Osteoblast (primary cell): ENCODE measurements at places on chromosomes 11 and 22.
A peak's percentile ranks its signal among the peaks of the same experiment; 100 is the strongest.

DNA sequence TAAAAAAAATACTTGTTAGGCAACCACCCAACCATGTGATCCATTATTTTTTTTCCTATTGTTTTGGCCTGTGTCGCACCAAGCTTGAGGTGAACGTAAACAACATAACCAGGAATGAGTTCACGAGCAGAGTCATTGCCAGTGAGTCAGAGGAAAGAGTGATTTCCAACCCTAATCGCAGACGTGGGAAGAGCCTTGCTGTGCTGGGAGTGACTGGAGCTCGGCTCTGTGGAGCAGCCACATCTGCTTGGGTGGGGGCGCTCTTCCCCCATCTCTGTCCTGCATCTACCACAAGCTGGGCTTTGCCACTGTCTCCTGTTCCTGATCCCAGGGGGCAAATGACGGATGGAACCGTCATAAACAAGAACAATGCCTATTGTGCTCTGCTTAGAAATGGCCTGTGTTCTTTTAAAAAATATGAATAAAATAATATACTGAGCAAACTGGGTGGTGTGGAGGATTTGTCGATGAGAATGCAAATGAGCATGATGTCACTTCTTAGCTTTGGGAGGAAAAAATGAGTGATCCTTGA, 210.0 kb downstream of the KIRREL3 start:
- no peak overlapping the region for H3K4me3 ChIP-seq
- H3K27ac ChIP-seq = peak overlapping the region; percentile 65
- peak; percentile 85 for DNase-seq
- no peaks in the 10 kb centered on the region for H3K36me3 ChIP-seq
- no peaks in the 10 kb centered on the region for H3K27me3 ChIP-seq

GRCh38 chr11:43135966-43136534, 175.7 kb upstream of the API5 start:
- H3K4me1 ChIP-seq = no peaks in the 10 kb centered on the region
- H3K36me3 ChIP-seq = no peaks in the 10 kb centered on the region
- H3K27ac ChIP-seq = no peak overlapping the region
- no peaks in the 10 kb centered on the region for H3K27me3 ChIP-seq

- H3K27me3 ChIP-seq = no peaks in the 10 kb centered on the region
- DNase-seq = no peak
- H3K27ac ChIP-seq = no peak overlapping the region
- no peak overlapping the region for H3K4me3 ChIP-seq
- H3K4me1 ChIP-seq = peaks cover 29% of the 10 kb centered on the region
Observed at GRCh38 chr11:61359516-61359915, 2.2 kb downstream of the CYB561A3 start.

DNA sequence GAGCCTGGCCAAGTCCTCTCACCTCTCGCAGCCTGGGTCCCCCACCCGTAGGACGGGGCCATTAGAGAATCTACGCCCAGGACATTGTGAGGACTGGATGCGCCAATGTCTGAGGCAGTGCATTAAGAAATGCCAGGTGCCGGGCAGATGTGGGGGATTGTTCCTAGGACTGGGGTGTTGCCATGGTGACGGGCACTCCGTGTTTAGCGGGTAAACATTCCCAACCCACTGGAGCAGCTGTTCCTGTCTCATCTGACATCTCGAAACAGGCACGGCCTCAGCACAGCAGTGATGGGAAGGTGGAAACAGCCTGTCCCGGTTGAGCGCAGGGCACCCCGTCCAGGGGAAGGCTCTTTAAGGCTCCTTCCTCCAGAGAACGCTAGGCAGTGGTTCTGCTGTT, 99.6 kb upstream of the RTL6 start:
- peaks cover 3% of the 10 kb centered on the region for H3K4me1 ChIP-seq
- no peaks in the 10 kb centered on the region for H3K36me3 ChIP-seq
- no peak overlapping the region for H3K27ac ChIP-seq
- no peak overlapping the region for H3K4me3 ChIP-seq
- peaks cover 20% of the 10 kb centered on the region for H3K27me3 ChIP-seq

- no peak overlapping the region for H3K27ac ChIP-seq
- no peaks in the 10 kb centered on the region for H3K36me3 ChIP-seq
- DNase-seq = no peak
- peaks cover 2% of the 10 kb centered on the region for H3K27me3 ChIP-seq
- no peaks in the 10 kb centered on the region for H3K4me1 ChIP-seq
Observed at GRCh38 chr11:86980086-86980796, 25.0 kb upstream of the FZD4 start.

- no peak overlapping the region for H3K4me3 ChIP-seq
- H3K27me3 ChIP-seq = peaks cover 7% of the 10 kb centered on the region
- H3K27ac ChIP-seq = no peak overlapping the region
Observed at GRCh38 chr11:35593143-35593542, 25.1 kb upstream of the FJX1 start.

- peaks cover 13% of the 10 kb centered on the region for H3K4me1 ChIP-seq
- no peak for DNase-seq
- no peak overlapping the region for H3K27ac ChIP-seq
- no peaks in the 10 kb centered on the region for H3K36me3 ChIP-seq
- H3K27me3 ChIP-seq = no peaks in the 10 kb centered on the region
Observed at GRCh38 chr11:36026315-36026968, 82.6 kb downstream of the LDLRAD3 start.

- no peak overlapping the region for H3K4me3 ChIP-seq
- no peak for DNase-seq
- no peaks in the 10 kb centered on the region for H3K27me3 ChIP-seq
- no peak overlapping the region for H3K27ac ChIP-seq
- H3K36me3 ChIP-seq = no peaks in the 10 kb centered on the region
Observed at GRCh38 chr11:20005747-20006146, 154.5 kb downstream of the DBX1 start.

- DNase-seq = peak; percentile 100
- peaks cover 21% of the 10 kb centered on the region for H3K36me3 ChIP-seq
- H3K27me3 ChIP-seq = peaks cover 36% of the 10 kb centered on the region
- peaks cover 21% of the 10 kb centered on the region for H3K4me1 ChIP-seq
- peak overlapping the region; percentile 98 for H3K4me3 ChIP-seq
Observed at GRCh38 chr11:66289548-66290329, 796 bp upstream of the YIF1A start.

DNA sequence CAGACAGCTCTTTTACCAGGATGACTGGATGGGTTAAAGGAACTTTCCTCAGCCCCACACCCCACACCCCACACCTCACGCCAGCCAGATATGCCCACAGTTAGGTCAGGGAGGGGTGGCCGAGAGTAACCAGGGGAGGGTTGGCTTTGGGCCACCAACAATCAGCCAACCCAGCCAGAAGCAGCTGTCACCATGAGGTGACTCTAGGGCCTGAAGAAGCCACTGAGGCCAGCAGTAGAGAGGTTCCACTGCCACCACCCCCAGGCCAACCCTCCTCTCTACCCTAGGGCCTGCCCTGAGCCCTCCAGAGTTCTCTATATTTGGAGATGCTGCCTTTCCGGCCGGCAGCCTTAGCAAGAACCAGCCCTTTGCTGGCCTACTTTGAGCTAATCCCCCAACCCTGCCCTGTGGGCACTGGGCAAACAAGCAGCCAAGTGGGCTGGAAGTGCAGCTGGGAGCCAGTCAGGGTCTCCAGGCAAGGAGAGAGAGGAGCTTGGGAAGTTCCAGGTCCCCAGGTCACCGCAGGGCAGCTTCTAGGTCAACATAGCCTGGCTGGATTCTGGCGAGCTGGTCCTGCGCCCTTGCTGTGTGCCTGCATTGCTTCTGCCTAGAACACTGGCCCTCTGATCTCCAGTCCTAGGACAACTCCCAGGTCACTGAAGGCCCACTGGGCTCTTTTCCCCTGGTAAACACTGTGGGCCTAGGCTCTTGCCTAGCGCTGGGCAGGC, 12.0 kb upstream of the SYT8 start:
- H3K36me3 ChIP-seq = no peaks in the 10 kb centered on the region
- DNase-seq = peak; percentile 58
- no peaks in the 10 kb centered on the region for H3K27me3 ChIP-seq
- H3K27ac ChIP-seq = no peak overlapping the region
- H3K4me1 ChIP-seq = peaks cover 40% of the 10 kb centered on the region

DNA sequence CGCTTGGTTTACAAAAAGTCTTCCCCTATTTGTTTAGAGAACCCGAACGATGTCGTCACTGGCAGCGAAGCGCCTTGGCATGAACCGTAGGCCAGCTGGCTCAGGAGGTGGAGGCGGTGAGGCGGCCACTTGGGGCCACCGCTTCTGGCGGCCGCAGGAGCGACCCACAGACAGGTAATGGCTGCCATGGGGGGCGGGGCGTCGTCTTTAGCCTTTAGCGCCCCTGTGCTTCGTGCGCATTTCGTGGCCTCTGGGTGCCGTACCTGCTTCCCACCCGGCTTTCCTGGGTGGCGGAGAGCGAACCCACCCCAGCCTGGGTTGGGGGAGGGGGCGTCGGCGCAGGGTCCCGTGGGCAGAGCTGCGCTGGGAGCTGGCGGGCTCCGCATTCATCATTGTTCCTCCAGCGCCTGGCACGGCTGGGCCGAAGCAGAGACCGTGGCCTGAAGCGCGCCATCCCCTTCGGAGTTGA, 469 bp upstream of the OSBP2 start:
- no peaks in the 10 kb centered on the region for H3K36me3 ChIP-seq
- no peak overlapping the region for H3K27ac ChIP-seq
- peak overlapping the region; percentile 79 for H3K4me3 ChIP-seq

- no peaks in the 10 kb centered on the region for H3K27me3 ChIP-seq
- H3K4me3 ChIP-seq = peak overlapping the region; percentile 4
- H3K27ac ChIP-seq = peak overlapping the region; percentile 17
- no peaks in the 10 kb centered on the region for H3K36me3 ChIP-seq
Observed at GRCh38 chr11:10418259-10418949, 36.7 kb upstream of the AMPD3 start.
